NCI-H2171 (cell line): ENCODE measurements at places on chromosomes 1 and 21.

DNA sequence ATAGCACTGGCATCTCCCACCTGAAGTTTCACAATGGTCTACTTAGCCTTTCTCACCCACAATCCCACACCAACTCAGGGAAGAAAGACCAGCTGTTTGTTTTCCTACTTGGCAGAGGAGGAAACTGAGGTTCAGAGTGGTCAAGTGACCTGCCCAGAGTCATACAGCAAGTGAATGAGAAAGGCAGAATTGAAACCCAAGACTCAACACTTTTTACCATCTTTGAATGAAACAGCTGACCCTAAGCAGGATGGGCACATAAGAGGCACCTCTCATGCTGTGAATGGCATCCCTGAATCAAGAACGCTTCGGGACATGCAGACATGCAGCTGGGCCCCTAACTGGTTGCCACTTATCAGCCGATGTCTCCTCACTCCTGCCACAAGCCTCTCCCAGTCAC, 193.8 kb downstream of the HIVEP3 start:
- DNase-seq = no peak

DNA sequence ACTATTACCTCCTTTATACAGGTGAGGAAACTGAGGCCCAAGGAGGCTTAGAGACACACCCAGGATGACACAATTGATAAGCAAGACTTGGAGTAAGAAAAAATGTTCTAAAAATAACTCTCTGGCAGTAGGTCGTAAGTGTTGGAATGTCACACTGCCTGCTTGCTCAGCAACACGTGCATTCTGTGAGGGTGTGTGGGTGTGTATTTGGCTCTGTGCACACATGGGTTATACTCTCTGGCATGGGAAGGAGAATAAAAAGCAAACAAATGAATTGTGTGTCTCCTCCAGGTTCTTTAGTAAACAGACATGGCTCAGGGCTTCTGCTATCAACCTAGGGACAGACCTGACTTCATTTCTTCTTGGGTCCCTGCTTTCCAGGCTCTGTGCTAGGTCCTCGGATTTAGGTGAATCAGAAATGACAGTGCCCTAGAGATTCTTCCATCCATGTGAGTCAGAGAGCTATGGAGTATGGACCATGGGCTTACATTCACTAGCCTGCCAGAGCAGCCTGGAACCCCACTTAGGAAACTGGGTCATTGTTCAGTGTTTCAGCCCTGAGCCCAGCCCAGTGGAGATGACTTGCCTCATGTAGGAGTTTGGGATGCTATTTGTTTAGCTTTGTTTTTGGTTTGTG, 72.4 kb downstream of the ELAVL4 start:
- no peak for DNase-seq

- DNase-seq = no peak
Observed at GRCh38 chr1:192539297-192540092, 36.1 kb upstream of the RGS1 start.

DNA sequence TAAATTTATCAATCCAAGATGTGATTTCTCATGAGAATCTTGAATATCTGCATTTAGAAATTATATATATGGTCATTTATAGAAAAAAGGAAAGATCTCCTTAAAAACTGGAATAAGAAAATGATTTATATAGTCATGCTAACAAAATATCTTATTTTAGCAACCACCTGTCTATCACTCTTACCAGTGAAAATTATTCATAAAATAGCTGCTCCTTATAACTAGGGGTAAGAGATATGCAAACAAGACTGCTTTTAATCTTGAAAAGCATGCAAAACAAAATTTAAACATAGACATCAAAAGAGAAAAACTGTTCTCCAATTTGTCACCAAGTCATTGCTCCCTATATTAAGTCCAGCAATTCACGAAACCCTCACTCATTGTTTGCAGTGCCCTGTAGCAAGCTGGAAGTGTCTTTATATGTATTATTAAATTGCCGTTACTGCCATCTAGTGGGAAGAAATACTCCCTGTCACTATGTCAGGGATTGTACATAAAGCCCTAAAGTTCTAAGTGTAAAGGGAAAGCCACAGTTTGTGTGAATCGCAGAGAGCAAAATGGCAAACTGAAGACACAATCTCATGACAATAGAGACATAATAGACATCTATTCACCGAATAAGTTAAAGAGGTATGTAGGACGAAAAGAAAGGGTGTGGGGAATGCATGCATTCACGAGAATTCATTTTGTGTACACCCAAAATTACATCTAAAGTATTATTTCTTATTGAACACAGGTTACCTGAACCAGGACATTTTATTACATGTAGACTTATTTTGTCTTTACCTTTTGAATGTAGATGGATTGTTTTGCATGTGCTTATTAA, 600.5 kb downstream of the USP25 start:
- DNase-seq = peak; percentile 41

GRCh38 chr1:33985656-33986055, 121.8 kb downstream of the HMGB4 start:
- no peak for DNase-seq

- DNase-seq = peak; percentile 28
Observed at GRCh38 chr1:224747578-224747977, 131.5 kb downstream of the CNIH3 start.

DNA sequence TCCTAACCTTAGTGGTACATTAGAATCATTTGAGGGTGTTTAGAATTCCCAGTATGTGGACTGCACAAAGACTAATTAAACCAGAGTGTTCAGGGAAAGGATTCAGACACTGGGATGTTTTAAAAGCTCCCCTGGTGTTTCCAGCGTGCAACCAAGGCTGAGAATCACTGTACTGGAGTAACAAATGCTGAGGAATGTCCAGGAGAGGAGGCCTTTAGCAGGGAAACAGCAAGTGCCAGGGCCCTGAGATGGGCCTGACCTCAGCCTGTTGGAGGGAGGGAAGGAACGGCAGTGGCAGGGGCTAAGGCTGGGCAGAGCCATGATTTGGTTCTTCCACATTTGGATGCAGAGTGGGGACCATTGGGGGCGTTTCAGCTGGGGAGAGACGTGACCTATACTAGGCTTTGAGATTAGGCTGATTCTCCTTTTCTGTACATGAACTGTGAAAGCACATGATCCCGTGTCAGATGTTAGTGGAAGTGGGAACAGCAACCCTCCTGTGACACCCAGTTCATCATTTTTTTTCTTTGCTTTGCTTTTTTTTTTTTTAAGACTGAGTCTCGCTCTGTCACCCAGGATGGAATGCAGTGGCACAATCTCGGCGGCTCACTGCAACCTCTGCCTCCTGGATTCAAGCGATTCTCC, 49.3 kb downstream of the KANK4 start:
- no peak for DNase-seq

DNA sequence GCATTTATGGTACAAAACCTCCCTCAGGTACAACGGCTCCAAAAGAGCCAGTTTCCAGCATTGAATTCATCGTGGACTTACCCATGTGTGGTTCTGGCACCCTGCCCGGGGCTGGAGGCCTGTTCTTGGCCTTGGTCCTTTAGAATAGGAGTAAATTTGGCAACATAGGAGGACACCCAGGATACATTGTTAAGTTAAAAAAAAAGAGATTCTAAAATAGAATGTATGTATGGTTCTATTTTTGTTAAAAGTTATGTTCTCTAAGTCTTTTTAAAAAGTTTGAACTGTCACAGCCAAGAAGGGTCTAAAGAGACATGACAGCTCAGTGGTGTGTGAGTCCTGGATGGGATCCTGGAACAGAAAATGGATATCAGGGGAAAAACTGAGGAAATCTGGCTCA, 25.9 kb downstream of the EPHX1 start:
- DNase-seq = no peak

DNA sequence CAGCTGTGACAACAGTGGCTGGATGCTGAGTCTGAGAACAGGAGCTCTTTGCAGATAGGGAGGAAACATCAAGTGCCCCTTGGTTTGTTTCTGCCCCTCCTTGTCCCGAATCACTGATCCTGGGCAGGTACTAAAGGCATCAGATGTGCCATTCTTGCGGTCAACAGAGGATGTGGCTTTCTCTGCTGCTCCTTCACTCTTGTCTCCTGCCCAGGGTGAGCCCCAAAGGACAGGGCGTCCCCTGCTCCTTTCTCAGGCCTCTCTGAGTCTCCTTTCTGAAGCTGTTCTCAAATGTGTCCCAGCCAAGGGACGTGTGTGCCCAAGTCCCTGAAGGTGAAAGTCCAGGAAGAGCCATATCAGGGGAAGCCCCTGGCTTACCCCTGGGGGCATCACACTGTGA, 31.7 kb downstream of the SLC37A1 start:
- DNase-seq = no peak

- DNase-seq = no peak
Observed at GRCh38 chr1:156648496-156648895, 6.6 kb downstream of the BCAN start.

DNA sequence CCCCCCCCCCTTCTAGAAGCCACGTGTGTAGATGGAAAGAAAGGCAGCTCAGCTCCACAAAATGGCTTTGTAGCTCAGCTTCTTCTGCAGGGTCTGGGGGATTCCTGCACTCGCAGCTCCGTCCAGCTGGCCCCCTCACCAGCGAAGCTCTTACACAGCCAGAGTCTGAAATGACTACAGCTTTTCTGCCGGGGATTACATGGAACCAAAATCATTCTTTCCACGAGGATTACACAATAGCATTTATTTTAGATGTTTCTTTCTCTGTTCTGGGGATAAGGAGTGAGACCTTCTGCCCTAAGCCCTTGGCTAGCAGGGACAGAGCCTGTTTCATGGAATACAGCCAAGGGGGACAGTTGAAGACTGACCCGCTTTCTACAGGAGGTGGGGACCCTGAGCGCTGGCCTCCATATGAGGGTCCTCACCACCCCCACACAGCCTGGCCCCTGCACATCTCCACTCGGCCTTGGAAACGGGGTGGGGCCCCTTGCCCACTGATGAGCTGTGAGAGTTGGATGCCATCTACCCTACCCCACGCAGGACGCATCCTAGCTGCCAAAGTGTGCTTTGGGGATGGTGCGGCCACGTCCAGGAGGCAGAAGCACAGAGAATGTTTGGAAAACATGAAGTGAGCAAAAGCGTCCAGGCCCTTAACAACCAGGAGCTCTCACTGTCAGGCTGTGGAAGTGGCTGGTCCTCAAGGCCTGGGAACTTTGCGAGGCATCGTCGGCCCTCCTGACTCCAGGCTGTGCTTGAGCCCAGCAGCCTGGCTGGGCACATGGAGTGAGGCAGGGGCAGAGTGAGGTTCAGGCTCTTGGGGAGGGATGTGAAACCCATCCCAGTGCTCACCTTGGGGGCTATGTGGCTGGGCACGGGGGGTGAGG, 14.5 kb downstream of the ACTRT2 start:
- DNase-seq = no peak

DNA sequence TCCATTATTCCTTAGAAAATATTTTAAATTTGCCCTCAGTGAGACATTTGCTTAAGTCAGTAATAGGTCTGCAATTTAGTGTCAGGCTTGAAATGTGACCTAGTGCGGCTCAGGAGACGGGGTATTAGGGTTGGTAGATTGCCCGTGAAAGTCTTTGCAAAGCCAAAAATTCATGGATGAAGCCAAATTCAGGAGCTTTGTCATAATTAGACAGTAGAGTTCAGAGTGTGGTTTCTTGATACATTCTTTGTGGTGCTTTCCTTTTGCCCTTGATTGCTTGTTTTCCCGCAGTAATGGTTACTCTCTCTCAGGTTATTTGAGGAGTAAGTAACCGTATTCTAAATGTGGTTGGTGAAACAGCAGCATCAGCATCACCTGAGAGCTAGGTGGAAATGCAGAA, 120.7 kb downstream of the RPS6KC1 start:
- no peak for DNase-seq

GRCh38 chr1:165988275-165988674, 160.9 kb downstream of the UCK2 start:
- no peak for DNase-seq

DNA sequence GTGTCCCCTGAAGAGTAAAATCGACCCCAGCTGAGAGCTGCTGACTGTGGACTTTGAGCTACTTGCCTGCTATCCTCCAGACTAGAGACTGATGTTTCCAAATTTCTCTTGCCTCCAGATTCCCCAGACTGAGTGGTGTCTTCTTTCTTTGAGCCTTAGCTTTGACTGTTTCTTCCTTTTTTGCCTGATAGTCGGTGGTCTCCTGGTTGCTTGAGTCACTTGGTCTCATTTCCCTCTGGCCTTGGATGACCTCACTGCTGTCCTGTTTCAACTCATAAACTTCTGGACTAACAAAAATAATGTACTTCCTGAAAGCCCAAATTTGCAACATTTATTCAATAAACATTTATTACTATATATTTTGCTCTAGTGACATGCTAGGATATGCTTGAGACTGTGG, 52.9 kb upstream of the DIPK1A start:
- DNase-seq = no peak

DNA sequence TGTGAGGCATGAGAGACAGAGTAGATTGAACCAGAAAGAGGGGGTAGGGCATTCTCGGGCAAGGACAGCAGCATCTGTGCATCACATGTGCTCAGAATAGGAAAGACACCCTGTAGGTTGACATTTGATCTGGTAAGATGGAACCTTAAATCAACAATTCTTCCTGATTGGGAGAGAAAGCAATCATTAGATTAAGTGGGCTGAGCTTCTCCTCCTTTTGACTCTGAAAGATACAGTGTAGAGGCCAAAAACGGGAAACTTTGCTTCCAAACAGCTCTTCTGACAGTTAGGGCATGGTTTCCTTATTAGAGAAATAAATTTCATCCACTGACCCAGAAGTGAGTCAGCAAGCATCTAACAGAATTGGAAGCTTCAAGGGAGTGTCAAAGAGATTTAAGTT, 9.7 kb downstream of the KIF14 start:
- peak; percentile 62 for DNase-seq

DNA sequence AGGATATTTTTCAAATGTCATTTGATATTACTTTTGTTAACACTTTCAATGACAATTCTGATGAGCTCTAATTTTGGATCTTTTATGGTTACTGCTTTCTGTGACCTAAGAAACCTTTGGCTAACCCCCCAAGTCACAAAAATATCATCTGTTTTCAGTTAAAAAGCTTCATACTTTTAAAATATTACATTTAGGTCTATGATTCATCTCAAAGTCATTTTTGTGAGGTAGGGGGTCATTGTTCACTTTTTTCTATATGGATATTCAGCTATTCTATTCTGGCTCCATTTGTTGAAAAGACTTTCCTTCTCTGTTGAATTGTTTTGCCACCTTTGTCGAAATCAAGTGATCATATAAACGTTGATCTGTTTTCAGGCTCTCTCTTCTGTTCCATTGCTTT, 44.8 kb downstream of the UCHL5 start:
- no peak for DNase-seq

GRCh38 chr1:238777551-238777950, 608.8 kb upstream of the CHRM3 start:
- DNase-seq = no peak

- no peak for DNase-seq
Observed at GRCh38 chr1:27789540-27790041, 16.6 kb downstream of the STX12 start.

DNA sequence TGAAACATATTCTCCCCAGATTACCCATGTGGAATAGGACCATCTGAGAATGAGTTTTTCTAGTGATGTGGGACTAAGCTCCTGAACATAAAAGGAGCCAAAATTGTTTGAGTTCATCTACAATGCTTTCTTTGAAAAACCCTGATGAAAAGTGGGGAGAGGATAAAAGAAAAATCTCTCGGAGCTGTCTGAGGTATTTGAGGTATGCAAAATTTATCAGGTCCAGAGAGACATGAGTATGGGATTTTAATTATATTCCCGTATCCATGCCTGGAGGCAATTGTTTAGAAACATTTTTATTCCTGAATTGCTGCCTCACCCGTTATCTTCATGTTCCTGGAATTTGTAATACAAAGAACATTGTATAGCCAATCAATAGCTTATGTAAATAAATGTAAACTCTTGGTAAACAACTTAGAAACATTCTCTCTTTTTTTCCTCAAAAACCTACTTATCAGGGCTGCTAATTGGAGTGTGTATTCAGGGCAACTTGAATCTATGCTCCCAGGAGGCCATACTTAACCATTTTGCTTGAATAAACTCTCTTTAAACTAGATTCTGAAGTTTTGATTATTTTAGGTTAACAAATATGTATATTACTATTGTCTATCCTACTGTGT, 109.3 kb upstream of the OLFM3 start:
- DNase-seq = no peak
